Caco-2 (cell line): ENCODE measurements at places on chromosomes 3 and 15. TPM values are rescaled to one million over a fixed set of nuclear protein-coding genes. Genes with fewer than 3 reads are reported as not detected.

Gene GOLGA6L4
- total RNA-seq: 1.4 and 2.5 TPM in 2 replicates

Gene CLDN11
- 0.41 and 0.51 TPM in 2 replicates for total RNA-seq

Gene MYRIP
- 0.59 and 0.77 TPM in 2 replicates for total RNA-seq

Gene BHLHE40
- 8.5 and 8.7 TPM in 2 replicates for total RNA-seq

Gene PSMD6
- total RNA-seq: 96.6 and 100 TPM in 2 replicates

Gene MAGEL2
- not detected in 2 replicates for total RNA-seq

Gene SAXO2
- 0.61 TPM in 1 of 2 replicates, not detected in the other for total RNA-seq

Gene GOLGA8T
- total RNA-seq: not detected in 2 replicates

Gene EPHB1
- total RNA-seq: 2.3 and 4.6 TPM in 2 replicates

Gene NPAP1
- not detected in 2 replicates for total RNA-seq

Gene ATP13A5
- not detected in 2 replicates for total RNA-seq

Gene IL17RB
- 27.5 and 30.0 TPM in 2 replicates for total RNA-seq

Gene LIPH
- 5.8 and 6.1 TPM in 2 replicates for total RNA-seq

Gene PLA2G4D
- total RNA-seq: not detected in 2 replicates

Gene SLC12A1
- not detected in 2 replicates for total RNA-seq

Gene C3orf85
- total RNA-seq: 0.48 and 0.81 TPM in 2 replicates

Gene PDCD6IP
- total RNA-seq: 183 and 185 TPM in 2 replicates

Gene DAPK2
- 1.4 and 2.2 TPM in 2 replicates for total RNA-seq

Gene ALDH1L1
- 0.07 and 0.41 TPM in 2 replicates for total RNA-seq

Gene DCUN1D1
- total RNA-seq: 43.0 and 51.2 TPM in 2 replicates

Gene LRRC31
- 0.64 and 0.70 TPM in 2 replicates for total RNA-seq

Gene EFCC1
- 0.28 and 0.39 TPM in 2 replicates for total RNA-seq

Gene ATP13A4
- 1.2 and 1.4 TPM in 2 replicates for total RNA-seq

Gene B3GNT5
- 9.4 and 10.9 TPM in 2 replicates for total RNA-seq

Gene HCN4
- total RNA-seq: 0.16 and 0.29 TPM in 2 replicates

Gene IFT122
- total RNA-seq: 21.9 and 30.0 TPM in 2 replicates

Gene CLEC3B
- 1.1 TPM in 1 of 2 replicates, not detected in the other for total RNA-seq

Gene MME
- total RNA-seq: 0.52 and 1.8 TPM in 2 replicates

Gene SNRPA1
- 123 and 132 TPM in 2 replicates for total RNA-seq

Gene GOLGA6L7
- total RNA-seq: not detected in 2 replicates

Gene SPATA12
- total RNA-seq: 0.16 TPM in 1 of 2 replicates, not detected in the other

Gene SUCNR1
- total RNA-seq: not detected in 2 replicates

Gene PP2D1
- total RNA-seq: not detected in 2 replicates

Gene RTP1
- not detected in 2 replicates for total RNA-seq

Gene CDC25A
- 32.1 and 35.5 TPM in 2 replicates for total RNA-seq

Gene NRG4
- total RNA-seq: 0.95 and 2.5 TPM in 2 replicates

Gene PLA2G4F
- total RNA-seq: 2.5 and 2.9 TPM in 2 replicates

Gene NFKBIZ
- 20.2 and 24.5 TPM in 2 replicates for total RNA-seq

Gene RHOV
- total RNA-seq: 3.2 and 4.4 TPM in 2 replicates

Gene GORASP1
- 42.2 and 43.6 TPM in 2 replicates for total RNA-seq

Gene CD80
- total RNA-seq: not detected in 2 replicates

Gene GHSR
- total RNA-seq: not detected in 2 replicates
